ENCODE measurements at places on chromosomes 3 and 15.
A peak's percentile ranks its signal among the peaks of the same experiment; 100 is the strongest.

DNA sequence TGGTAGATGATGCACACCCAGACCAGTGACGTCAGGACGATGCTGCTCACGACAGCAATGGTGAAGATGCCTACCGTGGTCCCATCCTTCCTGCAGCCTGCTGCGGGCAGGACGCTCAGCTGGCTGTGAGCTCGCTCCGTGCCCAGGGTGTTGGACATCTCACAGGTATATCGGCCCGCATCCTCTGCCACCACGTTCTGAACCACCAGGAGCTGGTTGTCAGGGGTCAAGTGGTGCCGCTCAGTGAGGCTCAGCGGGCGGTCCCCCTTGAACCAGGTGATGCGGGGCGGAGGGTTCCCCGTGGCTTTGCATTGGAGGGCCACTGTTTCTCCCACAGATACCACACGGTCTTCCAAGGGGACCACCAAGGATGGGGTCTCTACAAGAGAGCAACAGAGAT, 117.8 kb downstream of the LRIG1 start:
- no peak for DNase-seq

GRCh38 chr3:188442430-188442829, 288.5 kb downstream of the LPP start:
- no peak for DNase-seq

DNA sequence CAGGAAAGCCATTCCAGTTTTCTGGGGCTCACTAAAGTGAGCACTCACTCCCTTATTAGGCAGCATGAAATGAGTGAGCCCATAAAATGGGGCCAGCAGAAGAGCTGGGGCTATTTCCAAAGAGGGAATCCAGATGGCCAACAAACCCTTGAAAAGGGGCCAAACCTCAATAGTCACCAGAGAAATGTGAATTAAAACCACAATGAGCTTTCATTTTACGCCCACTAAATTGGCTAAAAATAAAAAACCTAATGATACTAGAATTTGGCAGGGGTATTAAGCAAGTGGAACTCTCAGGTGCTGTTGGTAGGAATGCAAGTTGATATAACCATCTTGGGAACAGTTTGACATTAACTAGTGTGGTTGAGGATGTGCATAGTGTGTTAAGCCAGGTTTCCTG, 42.1 kb upstream of the RAF1 start:
- no peak for DNase-seq

DNA sequence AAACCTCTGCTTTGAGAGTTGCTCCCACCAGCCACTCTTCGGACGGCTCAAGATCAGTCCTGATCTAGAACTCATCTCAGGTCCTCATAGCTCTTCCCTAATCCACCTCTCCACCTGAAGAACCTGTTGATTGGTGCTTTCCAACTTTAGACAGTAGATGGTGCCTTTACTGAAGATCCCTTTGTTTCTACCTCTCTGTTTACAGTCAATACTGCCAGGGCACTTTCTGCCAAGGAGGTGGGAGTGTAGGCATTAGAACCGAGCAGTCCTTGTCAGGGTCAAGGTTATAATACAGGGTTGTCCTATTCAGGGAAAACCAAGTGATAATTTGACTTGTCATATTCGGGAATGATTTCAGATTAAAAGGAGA, 1.2 kb downstream of the CGNL1 start:
- no peak for DNase-seq

GRCh38 chr3:10228248-10228950, 19.9 kb upstream of the TATDN2 start:
- no peak for DNase-seq

DNA sequence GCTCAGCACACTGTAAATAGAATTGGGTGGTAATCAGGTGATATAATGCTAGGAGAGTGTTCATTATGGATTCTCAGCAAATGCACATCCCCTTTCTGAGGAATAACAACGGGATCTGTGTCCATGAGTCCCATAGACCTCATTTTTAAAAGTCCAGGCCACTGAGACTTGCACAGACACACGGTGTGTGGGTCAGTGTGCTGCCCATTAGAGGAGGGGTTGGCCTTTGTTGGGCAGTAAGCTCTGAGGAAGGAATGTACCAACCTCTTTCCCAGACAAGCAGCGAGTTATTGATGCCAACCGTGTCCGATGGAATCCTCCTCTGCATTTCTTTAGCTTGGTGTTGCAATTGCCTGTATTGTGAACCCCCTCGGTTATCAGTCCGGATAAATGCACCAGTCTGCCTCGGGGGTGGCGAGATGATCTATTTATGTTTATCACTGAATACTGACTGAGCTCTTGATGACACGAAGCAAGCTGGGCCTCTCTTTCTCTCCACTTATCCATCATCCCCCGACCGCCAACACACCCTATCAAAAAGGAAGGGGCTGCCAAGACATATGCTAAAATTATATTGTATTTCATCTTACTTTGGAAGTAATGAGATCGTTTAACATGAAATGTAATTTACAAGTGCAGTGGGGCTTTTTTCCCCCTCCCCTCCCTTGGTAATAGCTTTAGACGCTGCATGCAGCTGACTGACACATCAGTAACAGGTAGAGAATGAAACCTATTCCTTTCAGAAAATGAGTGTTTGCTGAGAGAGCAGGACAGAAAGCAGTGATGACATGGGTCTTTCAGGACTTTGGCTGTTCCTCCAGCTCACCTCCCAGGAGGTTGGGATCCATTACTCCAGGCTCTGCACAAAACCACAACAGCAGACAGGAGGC, 126.6 kb upstream of the ST8SIA2 start:
- no peak for DNase-seq

- DNase-seq, result no peak
These were observed 77.3 kb downstream of the CCR1 start for GRCh38 chr3:46130631-46131310.

DNA sequence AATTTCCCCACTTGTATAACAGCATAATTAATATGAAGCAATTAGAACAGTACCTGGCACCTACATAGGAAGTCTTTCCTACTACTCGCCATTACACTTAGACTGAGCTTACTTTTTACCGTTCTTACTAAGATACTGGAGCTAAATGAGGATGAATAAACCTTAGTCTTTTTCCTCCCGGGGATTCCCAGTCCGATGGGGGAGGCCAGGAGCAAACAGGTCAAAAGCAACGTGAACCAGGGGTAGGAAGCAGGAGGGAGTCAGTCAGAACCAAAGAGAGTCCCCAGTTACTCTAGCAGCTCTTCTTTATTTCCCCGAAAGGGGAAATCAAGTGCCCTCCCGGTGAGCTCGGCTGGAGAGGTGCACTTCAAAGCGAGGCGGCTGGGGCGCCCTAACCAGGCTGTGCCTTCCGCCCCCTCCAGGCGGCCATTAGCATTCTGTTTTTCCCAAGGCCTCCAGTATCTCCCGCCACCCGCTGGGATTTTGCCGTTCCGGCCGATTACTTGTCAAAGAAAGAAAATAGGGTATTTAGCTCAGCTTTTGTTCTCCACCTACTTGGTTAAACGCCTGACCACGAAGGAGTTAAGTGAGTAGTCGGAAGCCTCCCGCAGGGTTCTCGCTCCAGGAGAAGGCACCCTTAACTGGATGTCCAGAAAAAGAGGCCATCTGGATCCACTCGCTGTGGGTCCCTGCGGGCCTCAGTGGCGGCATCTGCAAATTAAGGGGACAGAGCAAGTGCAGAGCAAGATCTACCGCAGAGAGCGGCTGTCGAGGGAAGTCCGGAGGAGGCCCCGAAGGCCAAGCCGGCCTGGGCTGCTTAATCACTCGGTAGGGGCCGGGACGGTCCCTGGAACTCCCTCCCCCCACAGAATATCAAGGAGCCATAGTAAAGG, 6.3 kb upstream of the EOMES start:
- no peak for DNase-seq

DNA sequence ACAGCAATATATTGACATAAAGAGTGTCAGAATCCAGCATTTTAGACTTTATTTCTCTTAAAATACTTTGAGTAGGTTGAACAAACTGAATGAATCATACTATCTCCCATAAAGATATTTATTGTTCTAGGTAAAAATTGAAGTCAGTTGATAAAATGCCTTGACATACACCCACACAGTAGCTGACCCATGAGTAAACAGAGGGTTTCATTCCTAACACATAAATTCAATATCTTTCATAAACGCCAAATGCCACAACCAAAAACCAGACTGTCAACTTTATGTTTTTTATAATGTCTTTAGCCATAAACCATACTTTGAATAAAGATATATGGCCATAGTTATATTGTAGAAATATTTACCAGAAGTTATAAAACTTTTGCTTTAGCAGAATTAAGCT, 742.4 kb downstream of the NAALADL2 start:
- no peak for DNase-seq

- no peak for DNase-seq
These were observed 52.4 kb downstream of the EIF4E3 start for GRCh38 chr3:71672807-71673206.

DNA sequence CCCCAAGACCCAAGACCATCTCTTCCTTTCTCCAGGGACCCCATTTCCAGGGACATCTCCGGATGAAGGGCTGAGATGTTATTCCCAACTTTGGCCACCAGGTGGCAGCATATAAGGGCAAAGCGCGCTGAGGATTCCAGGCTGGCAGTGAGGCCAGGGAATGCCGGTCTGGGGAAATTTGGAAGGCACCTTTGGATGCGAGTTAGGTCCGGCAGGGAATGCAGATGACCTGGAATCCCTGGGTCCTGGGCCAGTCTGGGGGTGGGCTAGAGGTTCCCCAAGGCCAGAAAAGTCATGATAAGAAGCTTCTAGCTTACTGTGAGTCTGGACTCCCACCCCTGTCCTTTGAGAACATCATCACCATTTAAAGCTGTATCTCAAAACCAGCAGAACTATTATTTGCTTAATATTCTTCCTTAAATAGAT, 1.6 kb upstream of the CHST13 start:
- DNase-seq, result peak; percentile 50

- no peak for DNase-seq
These were observed 7.2 kb downstream of the PLD1 start for GRCh38 chr3:171803044-171803443.

DNA sequence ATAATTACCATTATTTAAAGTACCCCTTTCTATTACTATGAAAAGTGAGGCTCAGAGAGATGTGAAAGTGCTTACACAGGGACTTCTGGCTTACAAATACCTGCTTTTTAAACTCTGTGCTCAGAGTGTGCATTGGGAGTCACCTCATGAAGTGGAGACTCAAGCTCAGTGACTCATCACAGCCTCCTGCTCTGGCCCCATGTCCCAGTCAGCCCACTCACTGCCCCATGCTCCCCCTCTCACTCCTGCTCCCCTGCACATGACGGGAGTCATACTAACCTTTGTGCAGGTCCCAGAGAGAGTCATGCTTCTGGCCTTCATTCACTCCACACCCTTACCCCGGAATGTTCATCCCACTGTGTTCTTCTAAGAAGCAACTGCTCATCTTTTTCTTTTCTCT, 20.2 kb downstream of the CCR1 start:
- DNase-seq, result no peak

- no peak for DNase-seq
These were observed 8.1 kb downstream of the ARIH2 start for GRCh38 chr3:48926425-48927392.

DNA sequence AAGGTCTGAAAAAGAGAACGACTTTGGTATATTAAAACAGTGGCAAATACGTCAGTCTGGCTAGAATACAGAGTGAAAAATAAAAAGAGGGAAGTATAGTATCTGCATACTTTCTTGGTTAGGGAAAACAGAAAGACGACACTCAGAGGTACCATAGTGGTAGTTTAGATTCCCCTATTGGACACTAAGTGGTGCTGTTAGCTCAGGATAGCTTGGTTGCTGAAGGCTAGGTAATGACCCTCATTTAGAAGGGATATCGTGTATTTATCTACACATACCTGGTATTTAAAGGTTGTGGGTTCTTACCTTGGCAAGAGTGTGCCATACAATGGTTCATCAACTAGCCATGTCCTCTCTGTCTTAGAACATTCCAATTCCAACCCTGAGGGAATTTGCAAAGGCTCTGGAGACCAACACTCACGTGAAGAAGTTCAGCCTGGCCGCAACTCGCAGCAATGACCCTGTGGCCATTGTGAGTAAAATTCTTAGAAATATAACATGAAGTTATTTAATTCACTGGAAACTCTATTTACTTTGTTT, 31.0 kb downstream of the TMOD2 start:
- DNase-seq, result no peak

DNA sequence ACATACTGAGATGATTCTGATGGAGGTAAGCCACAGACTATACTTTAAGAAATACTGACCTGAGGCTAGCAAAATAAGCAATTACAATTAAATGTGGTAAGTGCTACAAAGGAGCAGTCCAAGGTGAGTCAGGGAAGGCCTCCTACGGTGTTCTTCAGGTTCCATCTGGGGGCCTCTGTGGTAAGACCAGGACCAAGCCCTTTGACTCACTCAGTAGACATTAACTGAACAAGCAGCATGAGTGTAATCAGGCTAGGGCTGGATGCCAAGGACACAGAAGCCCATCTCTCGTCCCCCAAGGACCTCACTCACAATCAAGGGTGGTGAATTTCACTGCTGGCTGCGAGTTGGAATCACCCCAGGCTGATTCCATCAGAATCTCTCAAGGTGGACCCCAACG, 37.3 kb downstream of the DZIP1L start:
- DNase-seq, result no peak

DNA sequence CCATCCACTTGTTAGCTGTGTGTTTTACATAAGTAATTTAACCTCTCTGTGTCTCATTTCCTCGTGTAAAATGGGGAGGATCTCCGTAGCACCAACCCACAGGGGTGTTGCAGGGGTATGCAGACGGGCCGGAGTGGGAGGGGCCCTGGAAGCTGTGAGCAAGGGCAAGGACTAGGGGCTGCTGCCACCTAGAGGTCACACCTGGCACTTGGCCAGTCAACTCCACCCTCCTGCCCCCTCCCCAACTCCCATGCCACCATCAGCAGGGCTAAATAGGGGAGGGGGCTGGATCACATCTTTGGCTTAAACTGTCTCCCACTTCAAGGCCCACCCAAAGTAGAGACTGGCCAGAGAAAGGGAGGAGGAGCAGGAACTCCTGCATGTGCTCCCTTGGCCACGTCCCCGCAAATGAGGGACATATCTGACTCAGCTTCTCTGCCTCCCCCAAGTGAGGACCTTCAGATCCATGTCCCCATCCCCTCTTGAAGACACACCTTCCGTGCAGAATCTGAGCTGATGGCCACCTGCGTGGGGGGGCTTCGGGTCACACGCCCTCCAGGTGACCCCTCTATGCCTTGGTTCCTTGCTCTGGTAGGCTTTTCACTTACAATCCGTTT, 2.6 kb downstream of the CCDC9B start:
- DNase-seq, result peak; percentile 67

GRCh38 chr3:126526668-126527005, 2.7 kb downstream of the CHST13 start:
- DNase-seq, result no peak
